ENCODE measurements at places on chromosomes 12 and 14.

- no peak for DNase-seq
These were observed 2.2 kb upstream of the RPAP3 start for GRCh38 chr12:47707905-47708543.

- DNase-seq = no peak
These were observed 83.1 kb upstream of the TSPAN8 start for GRCh38 chr12:71240946-71241345.

DNA sequence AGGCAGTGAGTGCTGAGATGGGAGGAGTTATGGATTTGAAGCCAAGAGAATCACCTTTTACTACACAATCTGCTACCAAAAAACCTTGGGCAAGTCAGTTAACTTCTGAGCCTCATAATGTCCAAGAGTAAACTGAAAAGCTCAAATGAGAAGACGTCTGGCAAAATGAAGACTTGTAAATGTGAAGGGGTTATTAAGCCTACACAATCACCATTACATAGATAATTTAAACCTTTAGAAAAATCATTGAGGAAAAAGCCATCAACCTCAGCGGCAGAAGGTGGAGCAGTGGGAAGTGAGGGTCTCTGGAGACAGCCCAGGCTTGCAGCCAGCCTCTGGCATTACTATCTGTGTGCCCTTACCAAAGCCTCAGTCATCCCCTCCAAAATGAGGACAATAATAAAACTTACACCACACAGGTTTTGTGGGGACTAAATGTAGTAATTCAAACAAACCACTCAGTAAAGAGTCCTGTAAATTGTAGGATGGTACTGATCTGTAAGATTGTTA, 50.5 kb upstream of the CCDC175 start:
- no peak for DNase-seq

DNA sequence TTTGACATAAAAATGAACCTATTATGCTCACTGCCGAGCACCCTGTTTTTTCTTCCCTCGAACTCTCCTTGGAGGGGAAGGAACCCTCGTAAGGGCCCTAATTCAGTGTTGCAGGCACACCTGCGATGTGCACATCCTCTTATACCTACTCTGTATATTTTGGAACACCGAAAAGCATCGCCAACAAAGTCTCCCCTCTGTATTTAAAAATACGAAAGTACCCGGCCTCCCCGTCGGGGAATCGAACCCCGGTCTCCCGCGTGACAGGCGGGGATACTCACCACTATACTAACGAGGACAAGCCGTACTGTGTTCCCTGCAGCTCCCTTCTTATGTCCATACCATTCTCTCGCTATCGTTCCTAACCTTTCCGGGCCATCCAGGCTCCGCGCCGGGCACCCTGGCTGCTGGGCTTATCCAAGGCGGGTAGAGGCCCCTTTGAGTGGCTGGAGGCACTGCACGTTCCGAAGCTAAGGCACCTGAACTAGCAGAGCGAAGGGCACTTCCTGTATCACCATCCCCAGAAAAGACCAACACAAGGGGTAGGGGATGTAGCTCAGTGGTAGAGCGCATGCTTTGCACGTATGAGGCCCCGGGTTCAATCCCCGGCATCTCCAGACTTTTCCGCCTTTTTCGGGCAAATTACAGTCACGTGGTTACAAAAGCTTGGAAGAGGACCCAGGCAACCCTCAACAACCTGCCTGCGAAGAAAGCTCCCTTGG, 25.1 kb upstream of the UBC start:
- peak; percentile 88 for DNase-seq

DNA sequence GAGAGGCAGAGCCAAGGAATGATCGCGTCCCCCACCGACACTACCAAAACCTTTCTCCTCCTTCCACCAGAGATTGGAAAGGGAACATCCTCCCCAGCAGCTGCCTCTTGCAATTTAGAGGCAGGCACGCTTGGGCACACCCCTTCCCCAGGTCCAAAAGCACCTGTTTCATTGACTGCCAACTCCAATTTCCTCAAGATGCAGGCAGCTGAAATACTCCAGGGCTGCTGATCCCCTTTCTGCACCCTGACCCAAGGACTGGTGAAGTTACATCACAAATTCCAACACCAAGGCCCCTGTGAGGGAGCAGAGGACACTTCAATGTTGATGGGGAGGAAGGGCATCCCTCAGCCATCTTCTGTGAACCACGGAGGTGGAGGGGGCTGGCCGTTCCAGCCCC, 33.8 kb downstream of the BCL11B start:
- no peak for DNase-seq

- no peak for DNase-seq
These were observed 421 bp downstream of the SUOX start for GRCh38 chr12:55997535-55997859.

DNA sequence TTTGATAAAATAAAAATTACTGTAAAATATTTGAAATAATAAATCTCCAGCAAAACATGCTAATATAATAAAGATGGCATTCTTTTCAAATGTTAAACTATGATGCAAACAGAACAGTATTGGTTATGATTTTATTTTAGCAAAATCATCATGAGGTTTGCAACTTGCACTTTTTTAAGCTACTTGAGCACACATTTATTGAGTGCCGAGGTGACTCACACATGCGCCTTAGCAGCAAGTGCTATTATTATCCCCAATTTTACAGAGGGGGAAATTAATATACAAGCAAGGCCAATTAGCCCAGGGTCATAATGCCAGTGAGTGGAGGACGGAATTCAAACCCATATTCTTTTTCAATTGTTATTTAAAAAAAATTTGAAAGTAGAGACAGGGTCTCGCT, 7.3 kb downstream of the DYRK4 start:
- DNase-seq = no peak

- no peak for DNase-seq
These were observed 389.8 kb downstream of the ETNK1 start for GRCh38 chr12:23014749-23015148.

- no peak for DNase-seq
These were observed 10.2 kb downstream of the PPFIBP1 start for GRCh38 chr12:27534060-27534764.
